D721Med (cell line): ENCODE measurements at places on chromosomes 4 and X.
A peak's percentile ranks its signal among the peaks of the same experiment; 100 is the strongest.

- no peak for DNase-seq
Observed at GRCh38 chr4:61336488-61336887, 136.4 kb downstream of the ADGRL3 start.

GRCh38 chr4:2285613-2286381, 23.9 kb upstream of the MXD4 start:
- DNase-seq = no peak

DNA sequence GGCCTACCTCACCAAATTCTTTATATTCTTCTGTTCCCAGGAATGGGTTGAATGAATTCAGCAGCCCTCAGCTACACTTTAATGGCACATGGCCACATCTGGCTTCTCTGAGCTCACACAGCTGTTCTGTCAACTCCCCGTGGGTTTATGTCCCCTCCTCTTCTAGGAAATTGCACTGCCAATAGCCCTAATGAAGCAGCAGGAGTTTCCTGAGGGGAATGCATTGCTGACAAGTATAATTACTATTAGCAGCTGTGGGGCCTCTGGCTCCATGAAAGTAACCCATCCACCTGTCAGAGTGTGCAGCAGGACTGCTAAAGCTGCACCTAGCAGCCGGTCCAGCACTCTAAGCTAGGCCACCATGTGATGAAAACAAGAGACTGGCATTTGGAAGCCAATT, 50.3 kb downstream of the FTHL17 start:
- no peak for DNase-seq

GRCh38 chrX:32687379-32687778, 524.0 kb downstream of the DMD start:
- no peak for DNase-seq

GRCh38 chr4:76200771-76201231, 12.8 kb downstream of the SCARB2 start:
- DNase-seq = no peak

DNA sequence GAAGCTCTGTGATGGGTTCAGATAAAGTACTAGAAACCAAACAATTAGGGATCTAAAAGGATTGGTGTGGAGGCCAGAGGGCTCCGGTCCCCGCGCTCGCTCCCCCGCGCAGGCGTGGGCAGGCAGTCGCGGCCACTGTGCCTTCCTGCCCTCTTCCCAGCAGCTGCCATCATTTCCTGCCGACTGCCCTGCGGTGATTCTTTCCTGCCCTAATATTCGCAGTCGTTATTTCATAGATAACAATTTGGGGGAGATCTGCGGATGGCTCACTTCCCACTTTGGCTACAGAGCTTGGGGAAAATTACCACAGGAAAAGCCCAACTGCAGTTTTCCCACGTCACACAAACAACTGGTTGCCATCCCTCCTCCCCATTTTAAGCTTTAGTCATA, 2.2 kb downstream of the GRIA2 start:
- DNase-seq = peak; percentile 19

DNA sequence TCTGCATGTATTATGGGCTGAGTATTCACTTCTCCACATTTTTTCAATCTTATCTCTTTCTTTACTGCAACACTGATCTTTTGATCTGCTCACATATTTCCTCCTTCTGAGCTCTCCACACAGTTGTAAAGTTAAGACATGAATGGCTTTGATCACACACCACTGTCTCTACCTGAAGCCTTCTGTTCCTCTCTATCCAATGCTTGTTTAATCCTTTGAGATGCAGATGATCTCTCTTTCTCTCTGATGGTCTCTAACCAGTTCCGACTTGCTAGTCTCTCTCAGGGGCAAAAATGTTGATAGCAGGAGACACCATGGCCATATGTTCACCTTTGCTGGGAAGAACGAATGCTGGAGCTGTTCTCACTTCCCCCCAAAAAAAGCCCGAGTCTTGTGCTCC, 162.4 kb downstream of the UNC5C start:
- DNase-seq = no peak

DNA sequence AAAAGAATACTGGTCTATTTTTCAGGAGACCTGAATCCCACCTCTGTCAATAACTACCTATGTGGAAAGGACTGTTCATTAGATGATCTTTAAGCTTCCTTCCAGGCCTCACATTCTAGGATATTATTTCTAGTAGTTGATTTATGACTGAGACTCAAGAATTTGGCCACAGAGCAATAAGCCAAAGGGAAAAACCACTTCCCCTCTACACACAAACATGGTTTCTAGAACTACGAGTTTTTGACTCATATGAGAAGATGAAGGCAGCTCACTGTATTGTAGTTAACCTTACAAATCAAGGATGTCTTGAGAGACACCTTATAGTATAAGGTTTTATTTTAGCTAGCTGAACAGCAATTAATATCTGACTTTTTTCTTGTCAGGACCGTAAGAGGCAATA, 36.9 kb upstream of the GDPD2 start:
- no peak for DNase-seq

DNA sequence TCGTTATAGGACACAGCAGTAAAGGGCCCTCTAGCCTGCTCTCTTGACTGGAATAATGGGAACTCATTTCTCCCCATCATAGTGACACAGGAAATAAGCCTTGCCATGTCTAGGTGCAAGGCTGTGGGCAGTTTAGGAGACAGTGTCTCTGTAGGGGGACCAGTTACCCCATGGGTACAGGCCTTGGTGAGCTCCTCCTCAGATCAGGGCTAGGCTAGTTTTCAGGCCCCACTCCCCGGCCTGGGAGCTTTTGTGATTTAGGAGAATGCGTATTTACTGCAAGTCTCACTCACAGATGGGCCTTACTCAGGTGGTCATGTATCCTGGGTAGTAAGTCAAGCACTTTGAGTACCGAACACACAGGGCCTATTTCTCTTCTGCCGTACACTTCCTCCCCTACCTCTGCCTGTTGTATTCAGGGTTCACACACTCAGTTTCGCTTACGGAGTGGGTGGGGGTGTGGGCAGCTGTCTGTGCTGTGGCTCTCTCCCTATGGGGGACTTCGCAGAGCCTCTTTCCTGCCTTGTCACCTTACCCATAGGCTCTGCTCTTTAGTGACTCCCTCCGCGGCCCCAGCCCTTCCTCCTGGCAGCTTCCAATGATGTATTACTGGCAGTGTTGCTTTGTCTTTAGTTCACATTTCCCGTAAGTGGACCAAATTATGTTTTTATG, 34.2 kb downstream of the FAM193A start:
- no peak for DNase-seq

DNA sequence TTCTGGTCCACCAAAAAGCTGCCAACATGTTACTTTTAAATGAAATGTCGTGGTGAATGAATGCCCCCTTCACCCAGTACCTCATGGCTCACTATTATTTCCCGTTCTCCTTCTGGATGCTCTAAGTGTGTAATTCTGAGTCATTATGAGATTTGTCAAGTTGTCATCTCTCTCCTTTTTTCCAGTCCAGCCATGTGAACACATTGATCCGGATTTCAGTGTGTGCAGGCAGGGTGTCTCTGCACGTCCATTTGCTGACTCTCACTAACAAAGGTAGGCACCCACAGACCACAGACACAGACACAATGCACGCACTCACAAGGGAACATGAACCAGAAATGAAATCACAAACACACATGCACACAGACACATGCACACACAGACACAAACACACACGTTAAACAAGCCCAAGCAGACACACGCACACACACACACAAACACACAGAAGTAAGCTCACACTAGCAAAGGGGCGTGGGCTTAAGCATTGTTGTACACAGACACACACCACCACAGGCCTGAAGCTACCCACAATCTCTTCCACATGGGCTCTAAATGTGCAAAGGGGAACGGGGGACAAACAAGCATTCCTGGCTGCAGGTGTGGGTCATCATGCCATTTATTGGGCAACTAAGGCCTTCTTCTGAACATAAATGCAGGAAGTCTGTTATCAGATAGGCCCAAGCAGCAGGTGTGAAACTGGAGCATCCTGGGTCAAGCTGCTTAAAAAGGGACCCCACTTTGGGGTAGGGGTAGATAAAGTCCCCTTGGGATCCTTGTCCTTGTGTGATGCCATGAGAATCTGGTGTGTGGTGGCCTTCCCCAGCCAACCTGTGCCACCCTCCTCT, 58.1 kb downstream of the NBDY start:
- DNase-seq = no peak

DNA sequence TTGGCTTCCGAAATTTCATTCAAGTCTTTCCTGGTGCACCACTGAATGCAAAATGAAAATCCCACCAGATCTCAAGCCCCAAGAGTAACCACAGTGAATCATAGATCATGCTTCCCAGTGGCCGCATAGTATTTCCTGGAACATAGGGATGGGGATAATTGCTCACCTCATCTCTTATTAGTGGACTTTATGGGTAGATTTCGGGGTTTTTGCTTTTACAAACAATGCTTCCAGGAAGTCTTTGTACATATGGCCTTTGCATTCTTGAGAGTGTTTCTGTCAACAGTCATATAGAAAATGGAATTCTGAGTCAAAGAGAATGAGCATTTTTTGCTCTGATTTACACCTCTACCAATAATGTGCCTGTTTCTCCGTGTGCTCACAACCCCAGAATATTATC, 53.4 kb downstream of the PPEF2 start:
- no peak for DNase-seq

- DNase-seq = no peak
Observed at GRCh38 chr4:6929812-6930464, 20.3 kb downstream of the TBC1D14 start.
